ENCODE measurements at places on chromosomes 5 and 9.

- DNase-seq, result no peak
These were observed 296.3 kb downstream of the KCNN2 start for GRCh38 chr5:114658194-114658593.

DNA sequence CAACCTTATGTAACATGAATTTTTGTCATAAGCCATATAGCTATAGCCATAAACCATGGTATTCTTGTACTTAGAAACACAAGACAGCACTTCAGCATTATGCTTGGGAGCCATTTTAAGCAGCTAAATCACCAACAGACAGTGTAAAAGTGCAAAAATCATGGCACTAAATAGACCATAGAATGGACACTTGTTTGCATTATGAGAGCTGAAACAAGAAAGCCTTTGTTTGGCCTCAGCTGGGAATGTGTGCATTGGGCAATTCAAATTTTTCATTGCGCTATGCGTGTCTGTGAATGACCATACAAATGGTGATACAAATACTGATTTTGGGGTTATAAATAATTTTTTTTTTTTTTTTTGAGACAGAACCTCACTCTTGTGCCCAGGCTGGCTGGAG lies 23.7 kb downstream of the KDM4C start:
- DNase-seq, result no peak

GRCh38 chr9:127455324-127455992 lies 4.1 kb downstream of the LRSAM1 start:
- no peak for DNase-seq

GRCh38 chr9:99103901-99104458 lies 933 bp upstream of the TGFBR1 start:
- no peak for DNase-seq
